ENCODE measurements at places on chromosomes 6 and 20.
A peak's percentile ranks its signal among the peaks of the same experiment; 100 is the strongest.

GRCh38 chr6:15491255-15491985, 171.4 kb downstream of the DTNBP1 start:
- peak; percentile 6 for DNase-seq

DNA sequence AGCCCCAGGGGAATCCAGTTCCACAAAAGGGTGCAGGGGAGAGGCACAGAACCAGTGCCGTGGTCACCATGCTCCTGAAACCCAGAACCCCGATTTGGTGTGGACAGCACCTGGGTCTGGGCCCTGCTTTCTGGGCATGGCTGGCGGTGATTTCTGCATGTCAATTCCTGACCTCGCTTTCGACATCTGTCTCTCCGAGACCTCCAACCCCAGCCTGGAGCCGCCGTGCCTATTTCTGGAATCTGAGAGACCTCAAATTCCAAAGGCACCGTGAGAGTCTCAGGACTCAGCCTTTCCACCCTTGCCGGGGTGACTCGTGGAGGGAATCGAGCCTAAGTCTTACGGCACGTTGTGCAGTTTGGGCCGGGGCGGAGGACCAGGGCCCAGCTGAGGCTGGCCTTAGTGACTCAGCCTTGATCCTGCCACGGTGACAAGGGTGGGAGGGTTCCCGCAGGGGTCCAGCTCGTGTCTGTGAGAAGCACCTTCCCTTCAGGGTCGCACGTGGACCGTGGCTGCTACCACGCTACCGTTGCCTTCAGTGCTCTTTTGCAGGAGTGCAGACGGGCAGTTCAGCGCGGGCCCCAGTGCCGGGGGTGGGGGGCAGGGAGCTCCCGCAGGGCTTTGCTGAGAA, 133.7 kb downstream of the PXDC1 start:
- no peak for DNase-seq

GRCh38 chr6:41558033-41558807, 12.0 kb downstream of the FOXP4 start:
- DNase-seq = no peak

DNA sequence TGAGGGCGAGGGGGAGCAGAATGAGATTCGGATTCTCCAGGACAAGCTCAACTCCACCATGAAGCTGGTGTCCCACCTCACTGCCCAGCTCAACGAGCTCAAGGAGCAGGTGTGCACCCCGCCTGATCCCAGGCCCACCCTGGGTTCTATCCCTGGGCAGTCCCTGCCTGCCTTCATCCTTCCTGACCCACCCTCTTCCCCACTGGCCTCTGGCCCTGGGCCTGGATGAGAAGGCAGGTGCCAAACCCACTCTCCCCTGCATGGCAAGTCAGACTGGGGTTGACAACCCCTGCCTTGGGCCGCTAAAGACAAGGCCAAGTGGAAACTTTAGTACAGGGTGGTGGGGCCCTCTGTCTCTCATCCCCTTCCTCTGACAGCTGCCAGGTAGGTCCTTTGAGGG, 16.5 kb downstream of the UQCC2 start:
- no peak for DNase-seq

DNA sequence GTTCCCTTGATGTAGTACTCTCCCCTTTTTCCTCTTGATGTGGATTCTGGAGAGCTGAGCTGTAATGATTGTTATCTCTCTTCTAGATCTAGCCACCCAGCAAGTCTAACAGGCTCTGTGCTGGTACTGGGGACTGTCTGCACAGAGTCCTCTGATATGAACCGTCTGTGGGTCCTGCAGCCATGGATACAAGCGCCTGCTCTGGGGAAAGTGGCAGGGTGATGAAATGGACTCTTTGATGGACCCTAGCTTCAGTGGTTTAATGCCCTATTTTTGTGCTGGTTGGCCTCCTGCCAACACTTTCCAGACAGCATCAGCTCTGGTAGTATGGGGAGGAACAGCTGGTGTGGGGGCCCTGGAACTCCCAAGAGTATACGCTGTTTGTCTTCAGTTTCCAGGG, 216.3 kb downstream of the ADGRG6 start:
- DNase-seq = peak; percentile 8

DNA sequence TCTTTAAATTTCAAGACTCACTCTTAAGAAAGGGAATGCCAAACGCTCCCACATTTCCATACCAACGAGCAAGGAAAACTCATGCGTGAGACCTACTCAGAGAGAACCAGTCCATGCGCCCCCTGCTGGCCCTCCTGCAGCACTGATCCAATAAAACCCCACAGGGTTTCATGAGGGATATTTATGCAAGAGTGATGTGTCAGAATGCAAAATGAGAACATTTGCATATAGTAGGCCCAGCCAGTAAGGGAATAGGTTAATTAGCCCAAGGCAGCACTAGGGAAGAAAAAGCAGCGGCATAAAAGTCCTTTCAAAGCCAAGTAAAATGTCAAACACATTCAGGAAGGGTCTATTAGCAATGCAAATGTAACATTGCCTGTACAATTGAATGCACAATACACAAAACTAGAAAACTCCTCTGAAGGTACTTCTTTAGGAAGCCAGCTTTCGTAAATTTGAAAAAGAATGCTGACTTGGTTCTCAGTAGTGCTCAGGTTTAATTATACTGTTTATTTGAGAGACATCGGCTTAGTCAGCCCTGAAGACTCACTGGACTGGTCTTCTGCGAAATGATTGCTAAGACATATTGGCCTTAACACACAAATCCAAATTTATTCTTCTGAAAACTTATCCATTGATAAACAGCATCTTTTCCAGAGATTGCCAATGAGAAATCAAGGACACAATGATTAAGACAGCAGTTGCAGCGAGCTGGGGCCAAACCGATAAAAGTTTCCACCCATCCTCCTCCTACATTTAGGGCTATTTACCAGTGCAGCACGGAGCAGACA, 93.2 kb downstream of the GMPR start:
- peak; percentile 96 for DNase-seq

- DNase-seq = no peak
Observed at GRCh38 chr6:128597956-128598355, 77.6 kb upstream of the PTPRK start.

GRCh38 chr6:130796313-130796905, 30.8 kb upstream of the SMLR1 start:
- DNase-seq = no peak

- no peak for DNase-seq
Observed at GRCh38 chr6:84003131-84003530, 30.4 kb upstream of the MRAP2 start.

GRCh38 chr6:27553123-27553904, 80.4 kb upstream of the ZNF184 start:
- no peak for DNase-seq
